ENCODE measurements at places on chromosomes 12 and 14. TPM values are rescaled to one million over a fixed set of nuclear protein-coding genes. Genes with fewer than 3 reads are reported as not detected.

DNA sequence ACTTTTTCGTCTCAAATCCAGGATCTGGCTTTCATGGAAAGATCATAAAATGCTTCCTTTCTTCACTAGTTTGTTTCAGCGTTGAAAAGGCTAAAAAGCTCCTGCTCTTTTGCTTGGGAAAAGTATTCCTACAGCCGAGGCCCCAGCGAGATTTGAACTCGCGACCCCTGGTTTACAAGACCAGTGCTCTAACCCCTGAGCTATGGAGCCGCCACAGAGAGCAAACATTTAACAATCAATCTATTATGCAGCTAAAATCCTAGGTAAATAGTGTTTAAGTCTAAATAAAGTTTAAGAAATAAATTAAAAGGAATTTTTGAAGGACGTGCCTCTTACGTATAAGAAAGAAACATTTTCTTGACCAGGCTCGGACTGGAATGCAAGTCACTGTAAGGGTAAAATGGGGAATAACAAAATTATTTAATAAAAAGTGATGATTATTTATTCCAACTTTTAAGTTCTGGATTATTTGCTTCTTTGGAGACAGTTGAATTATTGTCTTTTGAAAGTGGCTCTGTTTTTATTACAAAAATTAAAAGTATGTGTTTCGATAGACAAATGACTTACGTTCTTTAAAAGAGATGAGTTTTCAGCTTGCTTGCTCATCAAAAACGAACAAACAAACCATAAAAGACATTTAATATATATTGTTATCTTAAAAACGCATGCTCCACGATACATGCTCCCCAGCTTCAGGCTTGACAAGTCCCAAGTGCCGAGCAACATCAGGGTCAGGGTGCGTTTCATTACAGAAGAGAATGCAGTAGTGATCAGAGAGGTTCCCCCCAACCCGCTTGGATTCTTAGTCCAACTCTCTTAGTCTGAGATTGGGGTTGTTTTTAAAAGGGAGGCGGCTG is 10.2 kb downstream of the OR6S1 start:
- no peak for DNase-seq

- no peak for DNase-seq
Observed at GRCh38 chr14:41482861-41483260, 123.8 kb upstream of the LRFN5 start.

DNA sequence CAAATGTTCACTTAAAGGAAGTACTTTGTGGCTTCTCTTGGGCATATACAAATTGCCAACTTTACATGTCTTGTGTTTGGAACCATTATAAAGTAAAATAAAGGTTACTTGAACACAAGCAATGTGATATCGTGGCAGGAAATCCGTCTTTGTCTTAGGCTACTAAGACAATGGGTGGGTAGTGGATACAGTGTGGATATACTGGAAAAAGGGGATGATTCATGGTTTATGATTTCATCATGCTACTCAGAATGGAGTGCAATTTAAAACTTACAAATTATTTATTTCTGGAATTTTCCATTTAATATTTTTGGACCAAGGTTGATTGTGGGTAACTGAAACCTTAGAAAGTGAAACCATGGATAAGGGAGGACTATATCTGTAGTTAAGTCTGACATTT is 48.4 kb downstream of the MYRFL start:
- no peak for DNase-seq

KRT3 gene
- not detected for total RNA-seq

GRCh38 chr12:80222261-80222660 is 122.9 kb downstream of the OTOGL start:
- no peak for DNase-seq

CCDC197 gene
- total RNA-seq = not detected

DNA sequence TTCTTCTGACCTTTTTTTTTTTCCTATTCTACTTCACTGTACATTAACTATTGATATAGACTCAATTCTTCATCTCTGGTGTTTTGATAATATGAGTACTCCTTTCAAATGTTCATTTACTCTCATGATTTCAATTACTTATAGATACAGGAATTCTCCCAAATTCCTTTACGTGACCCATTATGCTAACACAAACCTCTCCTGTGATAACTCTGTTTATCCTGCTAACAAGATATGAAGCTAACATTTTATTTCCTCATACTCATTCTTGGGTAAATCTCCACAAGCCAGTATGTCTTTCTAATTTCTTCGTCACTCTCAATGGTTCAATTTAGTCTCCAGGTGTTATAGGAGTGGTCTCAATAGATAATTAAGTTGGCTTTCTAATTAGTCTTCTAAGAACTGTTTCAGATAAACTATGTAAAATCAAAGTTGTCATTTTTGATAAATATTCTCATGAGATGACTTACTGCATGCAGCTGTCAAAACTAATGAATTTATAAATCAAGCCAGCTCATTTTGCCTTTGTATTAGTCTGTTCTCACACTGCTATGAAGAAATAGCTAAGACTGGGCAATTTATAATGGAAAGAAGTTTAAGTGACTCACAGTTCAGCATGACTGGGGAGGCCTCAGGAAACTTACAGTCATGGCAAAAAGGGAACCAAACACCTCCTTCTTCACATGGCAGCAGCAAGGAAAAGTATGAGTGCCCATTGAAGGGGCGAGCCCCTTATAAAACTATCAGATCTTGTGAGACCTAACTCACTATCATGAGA is 130.6 kb upstream of the MYF6 start:
- no peak for DNase-seq

- DNase-seq = no peak
Observed at GRCh38 chr12:100859063-100859627, 64.6 kb downstream of the ANO4 start.

GRCh38 chr12:44876544-44877410 is 662 bp upstream of the NELL2 start:
- DNase-seq = no peak

- DNase-seq = no peak
Observed at GRCh38 chr12:131511803-131512561, 198.9 kb upstream of the SFSWAP start.

DNA sequence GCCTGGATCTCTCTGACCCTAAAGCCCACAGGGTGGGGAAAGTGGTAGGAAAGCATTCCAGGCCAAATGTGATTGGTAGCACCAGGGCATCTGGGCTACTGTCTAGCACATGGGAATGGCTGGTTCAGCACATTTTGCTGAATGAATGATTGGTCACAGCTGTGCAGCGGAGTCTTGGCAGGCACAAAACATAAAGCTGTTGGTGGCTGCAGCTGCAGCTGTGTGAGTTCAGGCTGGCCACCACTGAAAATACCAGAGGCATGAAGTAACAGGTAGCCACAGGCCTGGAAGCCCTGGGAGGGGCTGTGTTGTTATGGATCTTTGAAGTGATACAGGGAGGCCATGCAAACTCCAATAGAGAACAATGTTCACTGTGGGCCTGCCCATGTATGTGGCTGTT is 72.7 kb downstream of the MYRFL start:
- DNase-seq = no peak

Measured in sciatic nerve (tissue), 2 donors.